ENCODE measurements at places on chromosomes 12 and 14.

DNA sequence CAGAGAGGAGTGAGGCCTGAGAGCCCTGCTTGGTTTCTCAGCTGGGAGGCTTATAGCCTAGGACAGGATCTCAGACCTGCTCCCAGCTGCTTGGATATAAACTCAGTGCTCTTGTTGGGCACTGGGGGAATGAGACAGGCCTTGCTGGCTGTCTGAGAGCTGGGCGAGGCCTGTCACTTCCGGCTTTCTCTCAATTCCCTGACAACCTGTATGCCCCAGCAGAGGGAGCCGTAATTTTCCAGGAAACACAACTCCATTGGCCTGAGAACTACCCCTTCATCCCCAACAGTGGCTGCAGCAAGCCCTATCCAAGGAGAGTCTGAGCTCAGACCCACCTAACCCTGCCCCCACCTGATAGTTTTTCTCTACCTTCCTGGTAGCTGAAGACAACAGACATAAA lies 258.3 kb upstream of the STXBP6 start:
- DNase-seq = no peak

DNA sequence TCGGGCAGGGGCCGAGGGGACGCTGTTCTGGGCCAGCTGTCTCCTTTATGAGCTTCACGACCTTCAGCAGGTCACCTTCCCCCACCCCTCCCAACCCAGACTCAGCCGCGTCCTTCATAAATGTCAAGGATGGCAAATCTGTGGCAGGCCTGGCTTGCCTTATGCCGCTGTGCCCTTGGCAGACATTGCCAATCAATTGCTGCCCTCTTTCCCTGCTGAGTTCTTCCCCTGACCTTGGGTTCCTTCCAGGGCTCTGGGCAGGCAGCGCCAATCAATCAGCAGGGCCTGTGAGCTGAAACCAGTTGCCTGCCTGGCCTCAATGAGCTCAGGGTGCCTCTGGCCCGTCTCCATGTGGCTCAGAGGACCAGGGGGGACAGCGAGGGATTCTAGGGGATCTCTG lies 7.7 kb downstream of the FAM222A start:
- DNase-seq = no peak

DNA sequence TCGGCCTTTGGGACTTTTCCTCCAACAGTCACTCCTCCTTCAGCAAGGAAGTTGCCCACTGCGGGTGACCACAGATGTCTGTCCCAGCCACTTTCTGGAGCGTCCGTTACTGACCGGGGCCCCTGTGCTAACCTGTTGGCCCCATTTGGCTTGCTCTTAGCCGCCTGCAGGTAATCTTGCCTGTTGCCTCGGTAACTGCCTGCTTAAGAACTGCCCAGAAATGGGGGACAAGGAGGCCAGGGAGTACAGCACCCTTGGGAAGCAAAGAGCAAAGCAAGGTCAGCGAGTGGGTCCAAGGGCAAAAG lies 338.8 kb upstream of the SFSWAP start:
- DNase-seq = no peak

- DNase-seq = no peak
These were observed 51.0 kb downstream of the KANSL2 start for GRCh38 chr12:48631071-48631470.

GRCh38 chr14:58746261-58746660 lies 108.5 kb downstream of the DACT1 start:
- DNase-seq = no peak

- peak; percentile 91 for DNase-seq
These were observed 102.5 kb downstream of the FGD4 start for GRCh38 chr12:32501835-32502333.

DNA sequence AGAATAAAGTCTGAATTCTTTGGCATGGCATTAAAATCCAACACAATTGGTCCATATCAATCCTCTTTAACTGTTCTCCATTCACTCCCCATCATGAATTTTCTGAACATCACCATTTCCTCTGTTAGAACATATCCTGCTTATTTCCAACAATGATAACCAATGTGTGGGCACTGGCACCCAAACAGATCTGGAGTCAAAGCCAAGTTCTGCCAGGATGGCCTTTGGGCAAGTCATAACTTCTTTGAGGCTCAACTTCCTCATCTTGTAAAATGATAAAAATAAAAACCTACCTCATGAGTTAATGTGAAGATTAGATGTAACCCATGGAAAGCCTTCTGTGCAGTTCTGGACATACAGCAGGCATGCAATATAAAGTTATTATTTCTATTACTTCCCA lies 12.5 kb downstream of the PAWR start:
- DNase-seq = no peak

DNA sequence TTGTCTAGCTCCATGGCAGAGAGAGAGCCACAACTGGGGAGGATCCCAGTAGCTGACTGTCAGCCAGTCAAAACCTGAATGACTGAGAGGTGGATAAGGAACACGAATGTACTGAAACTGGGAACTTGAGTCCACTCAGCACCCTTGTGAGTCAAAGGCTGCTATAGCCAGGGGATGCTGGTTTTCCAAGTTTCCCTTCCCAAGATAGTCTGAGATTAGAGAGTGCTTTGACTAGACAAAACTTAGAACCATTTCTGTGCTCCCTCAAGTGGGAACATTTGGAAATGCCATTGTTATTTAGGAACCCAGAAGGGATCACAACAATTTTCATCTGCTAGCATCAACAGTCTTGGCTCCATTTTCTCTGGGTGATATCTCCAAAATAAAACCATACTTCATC lies 4.0 kb downstream of the PRKAG1 start:
- DNase-seq = no peak

- DNase-seq = peak; percentile 48
These were observed at the start of gene PLEK2 for GRCh38 chr14:67411820-67412421. Gene PLEK2 (minus strand): TSS chr14:67412165. CDS start chr14:67412059, 106 bp downstream.

All from D341Med (cell line).